Activated naive CD8-positive, alpha-beta T cell treated with anti-CD3 and anti-CD28 coated beads, Interleukin-2, amount 50 U/mL, for 16 hours (primary cell): ENCODE measurements at places on chromosomes 6 and 20.

DNA sequence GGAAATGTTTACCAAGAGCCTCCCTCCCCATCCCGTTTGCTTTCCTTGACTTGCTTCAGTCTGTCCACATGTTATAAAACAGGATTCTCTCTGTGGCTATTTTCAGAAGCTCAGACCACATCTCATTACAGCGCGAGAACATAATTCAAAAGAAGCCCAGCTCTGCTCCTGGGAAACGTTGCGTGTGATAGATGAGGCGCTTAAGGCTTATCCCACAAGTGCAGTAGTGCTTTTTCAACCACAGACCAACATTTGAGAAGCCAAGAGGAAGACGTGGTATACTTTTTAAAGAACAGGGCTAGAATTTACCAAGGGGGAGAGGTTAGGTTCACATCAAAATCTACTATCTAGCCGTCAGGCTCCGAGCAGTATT lies 239.5 kb downstream of the SLC24A3 start:
- DNase-seq, result no peak

DNA sequence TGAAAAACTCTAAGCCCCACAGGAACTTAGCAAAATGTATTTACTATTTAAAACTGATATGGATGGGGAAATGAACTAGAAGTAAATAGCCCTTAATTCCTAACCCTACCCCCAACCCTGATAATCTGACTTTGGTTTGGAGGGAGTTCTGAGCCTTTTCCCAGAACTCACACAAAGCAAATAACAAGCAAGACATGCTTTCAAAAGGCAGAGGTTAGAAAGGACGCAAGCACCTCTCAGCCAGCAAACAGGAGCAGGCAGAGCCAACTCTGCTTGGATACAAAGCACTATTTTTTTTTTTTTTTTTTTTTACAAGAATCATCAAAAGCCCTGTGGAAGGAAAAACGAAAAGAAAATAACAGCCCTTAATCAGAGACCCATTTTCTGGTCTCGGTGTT lies 58.7 kb downstream of the SLC22A23 start:
- DNase-seq, result no peak

GRCh38 chr20:57278457-57278856 lies 12.0 kb upstream of the BMP7 start:
- DNase-seq, result no peak

GRCh38 chr20:54648421-54649142 lies 173.2 kb downstream of the DOK5 start:
- no peak for DNase-seq

- DNase-seq, result no peak
Measured at GRCh38 chr6:63571361-63572043, 778 bp upstream of the LOC128125822 start.

GRCh38 chr20:62305149-62305764 lies 2.5 kb downstream of the ADRM1 start:
- DNase-seq, result no peak

DNA sequence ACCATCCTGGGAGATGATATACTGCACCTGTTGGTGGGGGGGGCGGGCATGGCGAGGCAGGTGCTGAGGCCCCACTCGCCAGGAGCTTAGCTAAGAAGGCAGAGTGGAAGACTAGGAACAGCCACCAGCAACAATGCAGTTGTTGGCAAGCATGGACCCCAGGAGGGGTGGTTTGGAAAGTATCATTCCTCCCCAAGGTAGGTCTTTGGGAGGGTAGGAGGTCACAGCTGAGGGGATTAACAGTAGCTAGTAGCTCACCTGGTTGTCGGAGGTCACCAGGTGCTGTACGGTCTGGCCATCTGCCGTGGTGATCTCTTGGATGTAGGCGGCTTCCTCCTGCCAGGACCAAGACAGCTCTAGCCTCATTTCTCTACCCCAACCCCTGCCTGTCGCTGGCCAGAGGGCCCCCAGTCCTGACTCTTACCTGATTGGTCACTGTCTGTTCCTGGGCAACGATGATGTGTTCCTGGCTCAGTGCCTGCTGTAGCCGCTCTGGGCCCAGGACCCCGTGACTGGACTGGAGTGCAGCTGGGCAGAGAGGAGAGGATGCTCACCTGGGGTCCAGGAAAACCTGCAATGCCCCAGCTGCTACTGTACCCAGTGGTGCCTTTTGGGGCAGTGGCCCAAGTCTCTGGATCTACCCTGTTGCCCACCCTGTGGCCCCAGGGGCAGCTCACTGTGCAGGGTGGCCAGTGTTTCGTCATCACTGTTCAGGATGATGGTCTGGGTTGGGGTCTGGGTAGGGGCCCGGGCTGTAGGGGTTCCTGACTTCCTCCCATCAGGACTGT lies 15.3 kb downstream of the PCIF1 start:
- no peak for DNase-seq

DNA sequence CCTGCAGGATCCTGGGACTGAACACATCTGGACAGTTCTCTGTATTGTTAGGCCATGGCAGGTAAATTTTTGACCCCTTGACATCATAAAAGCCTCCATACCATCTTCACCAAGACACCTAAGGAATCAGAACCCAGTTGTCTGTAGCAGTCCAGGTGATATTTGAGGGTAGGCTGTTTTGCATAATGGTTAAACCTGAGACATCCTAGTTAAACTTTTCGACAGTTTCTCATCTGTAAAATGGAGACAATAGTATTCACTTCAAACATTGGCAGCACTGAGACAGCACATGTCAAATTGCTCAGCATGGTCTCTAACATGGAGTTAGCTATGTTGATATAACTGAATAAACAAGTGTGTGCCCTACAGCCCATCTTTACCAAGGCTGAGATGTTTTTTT lies 24.8 kb downstream of the C6orf62 start:
- DNase-seq, result no peak

DNA sequence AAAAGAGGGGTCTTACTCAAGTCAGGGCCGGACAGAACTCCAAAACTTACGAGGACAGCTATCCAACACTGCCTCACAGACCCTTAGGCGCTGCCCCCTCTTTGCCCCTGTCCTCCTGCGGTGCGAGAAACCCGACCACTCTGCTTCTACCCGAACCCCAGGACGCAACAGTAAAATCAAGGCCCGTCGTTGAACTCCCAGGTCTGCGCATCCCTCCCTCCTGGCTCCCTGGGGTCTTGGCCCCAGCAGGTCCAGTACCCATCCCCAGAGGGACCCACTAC lies 6.4 kb downstream of the OLIG3 start:
- DNase-seq, result no peak

DNA sequence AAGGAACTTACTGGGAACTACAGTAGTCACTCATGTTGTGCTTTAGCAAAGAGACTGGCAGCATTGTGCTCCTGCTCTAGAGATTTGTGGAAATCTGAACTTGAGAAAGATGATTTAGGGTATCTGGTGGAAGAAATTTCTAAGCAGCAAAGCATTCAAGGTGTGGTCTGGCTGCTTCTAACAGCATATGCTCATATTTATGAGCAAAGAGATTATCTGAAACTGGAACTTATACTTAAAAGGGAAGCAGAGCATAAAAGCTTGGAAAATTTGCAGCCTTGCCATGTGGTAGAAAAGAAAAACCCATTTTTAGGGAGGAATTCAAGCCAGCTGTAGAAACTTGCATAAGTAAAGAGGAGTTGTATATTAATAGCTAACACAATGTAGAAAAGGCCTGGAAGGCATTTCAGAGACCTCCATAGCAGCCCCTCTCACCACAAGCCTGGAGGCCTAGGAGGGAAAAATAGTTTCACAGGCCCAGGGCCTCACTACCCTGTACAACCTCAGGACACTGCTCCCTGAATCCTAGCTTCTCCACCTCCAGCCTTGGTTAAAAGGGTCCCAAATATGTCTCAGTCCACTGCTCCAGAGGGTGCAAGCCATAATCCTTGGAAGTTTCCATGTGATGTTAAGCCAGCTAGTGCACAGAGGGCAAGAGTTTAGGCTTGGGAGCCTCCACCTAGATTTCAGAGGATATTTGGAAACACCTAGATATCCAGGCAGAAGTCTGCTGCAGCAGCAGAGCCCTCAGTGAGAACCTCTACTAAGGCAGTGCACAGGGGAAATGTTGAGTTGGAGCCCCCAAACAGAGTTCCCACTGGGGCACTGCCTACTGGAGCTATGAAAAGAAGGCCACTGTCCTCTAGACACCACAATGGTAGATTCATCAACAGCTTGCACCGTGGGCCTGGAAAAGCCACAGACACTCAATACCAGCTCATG lies 6.6 kb downstream of the EPM2A start:
- no peak for DNase-seq

DNA sequence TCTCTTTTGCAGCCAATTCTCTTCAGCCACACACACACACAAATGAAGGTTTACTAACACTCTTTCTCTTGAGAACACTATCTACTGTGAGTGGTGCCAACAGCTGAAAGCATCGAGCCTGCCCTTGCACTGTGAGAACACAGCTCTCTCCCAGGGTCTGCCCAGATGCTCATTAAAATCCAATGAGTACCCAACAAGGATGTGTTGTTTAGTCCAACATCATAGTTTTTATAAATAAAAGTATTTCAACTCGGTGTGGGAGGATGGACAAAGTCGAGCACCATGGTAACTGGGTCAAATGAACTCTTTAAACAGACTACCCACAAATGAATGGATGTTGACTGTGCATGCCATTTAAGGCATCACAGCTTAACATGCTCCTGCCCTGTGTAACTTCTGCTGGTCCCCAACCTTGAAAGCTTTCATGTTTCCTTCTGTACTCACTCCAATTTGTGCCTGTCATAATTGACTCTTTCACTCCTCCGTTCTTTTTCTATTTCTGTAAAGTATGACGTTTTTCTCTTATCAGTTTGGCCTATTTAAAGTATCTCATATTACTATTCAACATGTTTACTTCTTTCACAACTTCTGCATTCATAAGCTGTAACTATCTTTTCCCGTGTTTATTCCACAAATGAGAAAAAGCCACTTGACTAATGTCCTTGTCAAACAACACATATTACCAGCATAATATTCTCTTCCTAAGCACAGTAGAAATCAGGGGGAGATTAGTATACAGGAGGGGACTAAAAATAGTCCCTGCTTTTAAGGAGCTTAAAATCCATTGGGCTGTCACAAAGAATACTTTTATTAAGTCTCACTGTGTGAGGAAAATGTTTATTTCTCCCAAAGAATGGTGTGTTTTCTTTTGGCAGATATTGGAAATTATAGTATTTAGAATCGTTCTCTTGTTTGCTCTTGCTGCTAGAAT lies 215.4 kb downstream of the RFPL4B start:
- DNase-seq, result no peak

- DNase-seq, result no peak
Measured at GRCh38 chr6:319177-320131, 27.2 kb downstream of the DUSP22 start.

- DNase-seq, result no peak
Measured at GRCh38 chr6:166467436-166468000, 84.8 kb upstream of the MPC1 start.
